Testis (tissue), 5 donors: ENCODE measurements at places on chromosomes 1 and 21. TPM values are rescaled to one million over a fixed set of nuclear protein-coding genes. Genes with fewer than 3 reads are reported as not detected.

The ASAP3 gene
- 48.0 TPM for total RNA-seq

The CFAP74 gene
- 25.5 TPM for total RNA-seq

The IL19 gene
- not detected for total RNA-seq

The TP53BP2 gene
- total RNA-seq, result 99.3 TPM

The NLRP3 gene
- 0.31 TPM for total RNA-seq

The OR2M5 gene
- total RNA-seq, result not detected

The ETV3 gene
- 28.0 TPM for total RNA-seq

The BSND gene
- 0.24 TPM for total RNA-seq

The MYOG gene
- total RNA-seq, result 0.47 TPM

The FHAD1 gene
- total RNA-seq, result 73.3 TPM

The MAP3K21 gene
- total RNA-seq, result 111 TPM

The C1orf56 gene
- total RNA-seq, result 57.3 TPM

The TCHHL1 gene
- not detected for total RNA-seq

The TNFSF4 gene
- 11.5 TPM for total RNA-seq

DNA sequence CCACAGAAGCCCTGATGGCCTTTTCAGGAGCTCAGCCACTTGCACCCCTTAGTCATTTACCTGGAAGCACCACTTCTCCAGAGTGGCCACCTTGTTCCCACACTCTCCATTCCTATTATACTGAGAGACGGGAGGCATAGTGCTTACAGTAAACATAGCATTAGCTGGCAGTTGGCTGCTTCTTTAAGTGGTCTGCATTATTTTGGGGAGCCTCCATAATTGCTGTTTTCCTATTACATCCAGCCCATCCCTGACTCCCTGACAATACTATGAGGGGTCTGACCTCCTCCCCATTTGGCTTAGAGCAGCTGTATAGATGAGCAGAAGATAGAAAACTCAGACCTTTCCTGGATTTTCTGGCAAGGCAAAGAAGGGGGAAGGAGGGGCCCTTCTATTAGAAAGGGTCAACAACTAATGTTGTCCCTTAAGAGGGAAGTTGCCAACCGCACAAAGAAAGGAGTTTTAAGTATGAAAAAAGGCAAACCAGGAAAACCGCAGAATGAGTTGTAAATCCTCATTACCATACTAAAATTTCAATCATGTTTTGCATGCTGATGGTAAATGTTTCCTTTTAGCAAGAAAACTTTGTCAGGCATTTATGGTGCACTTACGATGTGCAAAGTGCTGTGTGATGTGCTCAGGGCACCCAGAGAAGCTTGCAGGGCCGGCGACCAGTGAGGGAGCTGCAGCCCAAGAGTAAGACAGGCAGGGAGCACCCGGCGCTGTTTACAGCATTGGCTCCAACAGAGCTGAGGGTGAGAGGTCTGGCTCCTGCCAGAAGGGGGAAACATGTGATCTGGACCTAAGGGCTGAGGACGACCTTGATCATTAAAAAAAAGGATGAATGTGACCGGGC is 167.3 kb downstream of the ZZZ3 start:
- DNase-seq, result peak; percentile 68
- no peak overlapping the region for H3K27ac ChIP-seq
- H3K4me1 ChIP-seq, result peaks cover 12% of the 10 kb centered on the region
- no peak overlapping the region for H3K4me3 ChIP-seq
- no peaks in the 10 kb centered on the region for H3K27me3 ChIP-seq

GRCh38 chr21:35142036-35142815 is 93.1 kb upstream of the RUNX1 start:
- H3K27me3 ChIP-seq, result no peaks in the 10 kb centered on the region
- no peak overlapping the region for H3K4me3 ChIP-seq
- no peak overlapping the region for H3K27ac ChIP-seq
- no peak for DNase-seq
- H3K4me1 ChIP-seq, result no peaks in the 10 kb centered on the region

- H3K4me3 ChIP-seq, result no peak overlapping the region
- no peaks in the 10 kb centered on the region for H3K4me1 ChIP-seq
- no peaks in the 10 kb centered on the region for H3K27me3 ChIP-seq
- no peak for DNase-seq
- H3K27ac ChIP-seq, result no peak overlapping the region
Measured at GRCh38 chr1:52558941-52559340, 6.0 kb upstream of the TUT4 start.

DNA sequence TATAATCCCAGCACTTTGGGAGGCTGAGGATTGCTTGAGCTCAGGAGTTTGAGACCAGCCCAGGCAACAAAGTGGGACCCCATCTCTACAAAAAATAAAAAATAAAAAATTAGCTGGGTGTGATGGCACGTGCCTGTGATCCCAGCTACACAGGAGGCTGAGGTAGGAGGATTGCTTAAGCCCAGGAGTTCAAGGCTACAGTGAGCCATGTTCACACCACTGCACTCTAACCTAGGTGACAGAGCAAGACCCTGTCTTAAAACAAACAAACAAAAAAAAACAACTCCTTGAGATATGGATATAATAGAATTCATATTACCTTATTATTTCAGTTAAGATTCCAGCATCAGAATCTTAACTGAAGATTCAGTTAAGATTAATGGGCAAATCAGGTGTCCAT is 52.4 kb downstream of the RPL5 start:
- no peaks in the 10 kb centered on the region for H3K27me3 ChIP-seq
- H3K4me3 ChIP-seq, result no peak overlapping the region
- DNase-seq, result no peak
- H3K27ac ChIP-seq, result no peak overlapping the region

DNA sequence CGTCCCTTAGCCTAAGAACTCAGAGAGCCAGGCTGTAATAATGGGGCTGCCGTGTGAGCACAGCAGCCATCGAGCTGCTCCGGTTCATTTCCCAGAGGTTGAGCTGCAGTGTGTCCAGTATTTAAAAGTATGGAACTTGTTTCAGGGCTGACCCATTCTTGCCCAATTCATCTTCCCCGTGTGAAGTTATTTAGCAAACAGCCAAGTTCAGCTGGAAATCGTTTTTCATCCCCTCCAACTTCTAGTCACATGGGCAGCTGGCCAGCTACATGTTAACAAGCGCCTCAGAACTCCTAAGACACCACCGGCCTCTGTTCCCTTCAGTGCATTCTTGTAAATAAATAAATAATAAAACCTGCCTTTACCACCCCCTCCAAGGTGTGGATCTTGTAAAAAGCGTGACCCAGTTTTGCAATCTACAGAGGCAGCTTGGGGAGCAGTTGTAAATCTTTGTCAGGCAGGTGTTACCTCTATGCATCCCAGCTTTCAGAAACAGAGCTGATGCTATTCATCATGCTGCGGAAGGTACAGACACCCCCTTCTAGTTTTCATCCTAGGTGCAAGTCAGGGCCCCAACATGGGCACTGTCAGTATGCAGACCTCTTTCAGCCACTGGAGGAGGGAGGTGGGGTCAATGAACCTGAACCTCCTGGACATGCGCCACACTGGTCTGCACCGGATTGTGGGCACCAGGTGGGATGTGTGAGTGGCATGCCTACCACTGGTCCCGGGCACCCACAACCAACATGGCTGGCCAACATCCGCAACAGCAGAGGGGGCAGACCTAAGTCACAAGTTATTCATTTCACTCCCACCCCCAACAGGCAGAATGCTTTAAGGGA is 18.7 kb upstream of the KNCN start:
- H3K4me1 ChIP-seq, result no peaks in the 10 kb centered on the region
- DNase-seq, result no peak
- no peak overlapping the region for H3K27ac ChIP-seq
- H3K4me3 ChIP-seq, result no peak overlapping the region
- no peaks in the 10 kb centered on the region for H3K36me3 ChIP-seq

GRCh38 chr1:62318320-62318755 is 896 bp downstream of the KANK4 start:
- DNase-seq, result no peak
- H3K4me3 ChIP-seq, result peak overlapping the region; percentile 66
- no peaks in the 10 kb centered on the region for H3K36me3 ChIP-seq
- H3K27ac ChIP-seq, result no peak overlapping the region

- no peak overlapping the region for H3K27ac ChIP-seq
- peaks cover 23% of the 10 kb centered on the region for H3K4me1 ChIP-seq
- no peak for DNase-seq
- H3K36me3 ChIP-seq, result no peaks in the 10 kb centered on the region
- no peaks in the 10 kb centered on the region for H3K27me3 ChIP-seq
Measured at GRCh38 chr1:47574451-47575165, 136.8 kb downstream of the FOXD2 start.

GRCh38 chr21:41521489-41522027 is 13.6 kb upstream of the TMPRSS2 start:
- no peaks in the 10 kb centered on the region for H3K27me3 ChIP-seq
- DNase-seq, result no peak
- no peak overlapping the region for H3K27ac ChIP-seq
- no peaks in the 10 kb centered on the region for H3K4me1 ChIP-seq
- H3K4me3 ChIP-seq, result no peak overlapping the region
- no peaks in the 10 kb centered on the region for H3K36me3 ChIP-seq

GRCh38 chr1:181858135-181858534 is 203.4 kb downstream of the ZNF648 start:
- DNase-seq, result no peak
- no peaks in the 10 kb centered on the region for H3K4me1 ChIP-seq
- H3K27me3 ChIP-seq, result no peaks in the 10 kb centered on the region
- H3K4me3 ChIP-seq, result no peak overlapping the region

- no peak for DNase-seq
- H3K36me3 ChIP-seq, result no peaks in the 10 kb centered on the region
- H3K27me3 ChIP-seq, result no peaks in the 10 kb centered on the region
- peaks cover 5% of the 10 kb centered on the region for H3K4me1 ChIP-seq
- H3K27ac ChIP-seq, result no peak overlapping the region
Measured at GRCh38 chr1:115218699-115219098, 119.3 kb downstream of the NGF start.

GRCh38 chr1:234589854-234590620 is 19.9 kb downstream of the IRF2BP2 start:
- H3K4me3 ChIP-seq, result no peak overlapping the region
- no peak for DNase-seq
- H3K27ac ChIP-seq, result no peak overlapping the region
- no peaks in the 10 kb centered on the region for H3K36me3 ChIP-seq
- no peaks in the 10 kb centered on the region for H3K27me3 ChIP-seq

DNA sequence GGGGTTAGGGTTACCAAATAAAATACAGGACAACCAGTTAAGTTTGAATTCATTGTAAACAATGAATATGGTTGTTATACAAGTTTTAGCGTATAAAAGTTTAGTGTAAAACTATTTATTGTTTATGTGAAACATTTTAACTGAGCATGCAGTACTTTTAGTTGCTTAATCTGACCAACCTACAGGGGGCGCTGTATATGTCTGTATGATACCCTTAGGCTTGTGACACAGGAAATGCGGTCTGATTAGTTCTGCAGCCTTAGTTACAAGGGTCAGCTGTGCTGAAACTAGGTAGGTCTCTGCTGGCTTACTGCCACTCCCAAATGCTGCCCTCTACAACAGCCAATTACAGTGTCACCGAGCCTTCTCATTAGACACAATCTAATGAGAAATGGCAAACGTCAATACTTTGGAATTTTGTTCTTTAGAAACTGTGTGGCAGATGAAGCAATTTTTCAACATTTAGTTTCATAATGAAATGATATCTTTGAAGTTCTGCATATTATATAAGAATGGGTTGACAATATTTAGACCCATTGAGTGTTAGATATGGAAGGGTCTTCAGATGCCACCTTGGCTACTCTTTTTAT is 56.2 kb downstream of the NTNG1 start:
- H3K4me3 ChIP-seq, result no peak overlapping the region
- no peaks in the 10 kb centered on the region for H3K4me1 ChIP-seq
- peak; percentile 68 for DNase-seq
- H3K27me3 ChIP-seq, result no peaks in the 10 kb centered on the region
- no peaks in the 10 kb centered on the region for H3K36me3 ChIP-seq

GRCh38 chr1:94416901-94417727 is 1.1 kb upstream of the ABCD3 start:
- no peaks in the 10 kb centered on the region for H3K27me3 ChIP-seq
- H3K27ac ChIP-seq, result peak overlapping the region; percentile 94
- H3K36me3 ChIP-seq, result no peaks in the 10 kb centered on the region
- H3K4me3 ChIP-seq, result peak overlapping the region; percentile 99
- DNase-seq, result peak; percentile 83

GRCh38 chr1:65434760-65435159 is 14.3 kb downstream of the LEPR start:
- no peak for DNase-seq
- H3K36me3 ChIP-seq, result peaks cover 3% of the 10 kb centered on the region
- H3K27ac ChIP-seq, result no peak overlapping the region
- H3K4me3 ChIP-seq, result no peak overlapping the region
- H3K4me1 ChIP-seq, result no peaks in the 10 kb centered on the region

DNA sequence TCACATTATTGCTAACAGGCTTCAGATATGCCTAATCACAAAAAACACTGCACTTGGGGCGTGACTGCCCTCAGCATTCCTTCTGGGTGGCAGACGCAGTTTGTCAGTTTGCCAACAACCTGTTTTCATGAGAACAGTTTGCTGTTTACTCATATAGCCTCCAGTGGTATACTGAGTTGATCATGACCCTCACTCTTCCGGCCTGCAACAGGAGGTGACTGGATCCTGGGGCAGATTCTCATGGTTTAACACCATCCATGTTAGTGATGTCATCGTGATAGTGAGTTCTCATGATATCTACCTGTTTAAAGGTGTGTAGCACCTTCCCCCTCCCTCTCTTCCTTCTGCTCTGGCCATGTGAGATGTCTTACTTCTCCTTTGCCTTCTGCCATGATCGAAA is 555.2 kb downstream of the PLPP3 start:
- no peak overlapping the region for H3K4me3 ChIP-seq
- no peak for DNase-seq
- no peaks in the 10 kb centered on the region for H3K4me1 ChIP-seq
- no peaks in the 10 kb centered on the region for H3K27me3 ChIP-seq
- no peaks in the 10 kb centered on the region for H3K36me3 ChIP-seq
- no peak overlapping the region for H3K27ac ChIP-seq

DNA sequence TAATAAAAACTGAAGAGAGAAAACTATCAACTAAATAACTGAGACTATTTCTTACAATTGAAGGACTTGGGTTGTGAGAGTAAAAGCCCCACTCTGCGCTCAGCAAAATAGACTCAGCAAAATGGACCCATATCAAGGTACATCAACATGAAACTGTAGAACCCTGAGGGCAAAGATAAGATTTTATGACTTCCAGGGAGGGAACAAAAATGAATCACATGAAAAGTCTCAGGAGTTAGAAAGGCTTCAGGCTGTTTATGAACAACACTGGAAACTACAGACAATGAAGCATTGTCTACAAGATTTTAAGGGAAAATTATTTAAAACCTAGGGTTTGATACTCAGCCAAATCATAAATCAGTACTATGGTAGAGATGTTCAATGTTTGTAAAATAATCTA is 434.3 kb downstream of the PTPRC start:
- no peaks in the 10 kb centered on the region for H3K36me3 ChIP-seq
- H3K4me1 ChIP-seq, result no peaks in the 10 kb centered on the region
- DNase-seq, result no peak
- no peak overlapping the region for H3K4me3 ChIP-seq
- H3K27me3 ChIP-seq, result no peaks in the 10 kb centered on the region

GRCh38 chr21:26849428-26850115 is 4.4 kb upstream of the ADAMTS1 start:
- H3K4me1 ChIP-seq, result no peaks in the 10 kb centered on the region
- no peaks in the 10 kb centered on the region for H3K36me3 ChIP-seq
- H3K4me3 ChIP-seq, result no peak overlapping the region
- no peak for DNase-seq
- H3K27ac ChIP-seq, result no peak overlapping the region
